Neural crest cell (in vitro differentiated cells): ENCODE measurements at places on chromosomes 6 and 20. TPM values are rescaled to one million over a fixed set of nuclear protein-coding genes. Genes with fewer than 3 reads are reported as not detected.

- no peak for DNase-seq
Observed at GRCh38 chr6:145015739-145016558, 719.4 kb downstream of the EPM2A start.

The PI16 gene
- not detected in 2 replicates for total RNA-seq

GRCh38 chr20:35326021-35326739 lies 34.0 kb upstream of the FAM83C start:
- DNase-seq, result no peak

GRCh38 chr20:10074513-10074912 lies 39.7 kb downstream of the ANKEF1 start:
- no peak for DNase-seq

The CLPSL2 gene
- total RNA-seq, result not detected in 2 replicates

The OR10C1 gene
- not detected in 2 replicates for total RNA-seq

The IP6K3 gene
- total RNA-seq, result 0.72 and 0.89 TPM in 2 replicates

GRCh38 chr6:90343576-90343975 lies 46.9 kb upstream of the BACH2 start:
- no peak for DNase-seq

The DNAH8 gene
- total RNA-seq, result 0.05 and 0.39 TPM in 2 replicates

The RHAG gene
- total RNA-seq, result not detected in 2 replicates

The TCF21 gene
- not detected in 2 replicates for total RNA-seq
